GOT3 (cell line): ENCODE measurements at places on chromosomes 1 and 21.

- DNase-seq: no peak
Observed at GRCh38 chr1:63623952-63624351, 30.7 kb downstream of the PGM1 start.

DNA sequence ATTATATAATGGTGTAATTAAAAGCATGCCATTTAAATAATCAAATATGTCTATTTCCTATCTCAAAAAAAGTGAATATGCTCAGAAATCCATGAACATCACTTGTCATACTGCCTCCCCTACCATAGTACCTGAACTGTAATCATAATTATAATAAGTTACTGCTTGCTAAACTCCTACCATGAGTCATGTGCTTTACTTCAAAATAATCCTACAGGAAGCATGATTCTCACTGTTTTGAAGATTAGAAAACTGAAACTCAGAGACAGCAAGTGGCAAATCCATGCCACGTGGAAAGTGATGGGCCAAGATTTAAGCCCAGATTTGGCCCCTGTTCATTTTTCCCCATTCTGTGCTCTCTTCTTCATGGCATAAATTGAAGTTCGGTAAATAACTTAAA, 5.2 kb downstream of the LRRC7 start:
- no peak for DNase-seq

GRCh38 chr1:57072401-57073110, 106.7 kb upstream of the C8B start:
- no peak for DNase-seq

GRCh38 chr1:196059210-196059609, 549.0 kb downstream of the KCNT2 start:
- DNase-seq: no peak

DNA sequence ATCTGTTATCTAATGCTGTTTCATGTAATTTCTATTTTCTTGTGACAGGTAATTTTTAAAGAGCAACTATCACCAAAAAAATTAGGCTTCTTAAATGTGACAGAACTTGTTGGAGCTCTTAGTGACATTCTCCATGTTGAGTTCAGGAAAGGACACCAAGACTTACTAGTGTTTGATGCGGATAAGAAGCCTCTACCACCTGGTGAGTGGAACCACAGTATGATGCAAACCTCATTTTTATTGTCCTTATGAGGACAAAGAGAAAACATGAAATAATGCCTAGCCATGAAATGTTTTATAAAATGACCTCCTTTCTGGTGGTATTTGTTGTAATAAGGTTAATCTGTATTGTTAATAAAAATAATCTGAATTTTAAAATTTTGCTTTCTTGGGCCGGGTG, 39.1 kb downstream of the TDRD5 start:
- DNase-seq: no peak

DNA sequence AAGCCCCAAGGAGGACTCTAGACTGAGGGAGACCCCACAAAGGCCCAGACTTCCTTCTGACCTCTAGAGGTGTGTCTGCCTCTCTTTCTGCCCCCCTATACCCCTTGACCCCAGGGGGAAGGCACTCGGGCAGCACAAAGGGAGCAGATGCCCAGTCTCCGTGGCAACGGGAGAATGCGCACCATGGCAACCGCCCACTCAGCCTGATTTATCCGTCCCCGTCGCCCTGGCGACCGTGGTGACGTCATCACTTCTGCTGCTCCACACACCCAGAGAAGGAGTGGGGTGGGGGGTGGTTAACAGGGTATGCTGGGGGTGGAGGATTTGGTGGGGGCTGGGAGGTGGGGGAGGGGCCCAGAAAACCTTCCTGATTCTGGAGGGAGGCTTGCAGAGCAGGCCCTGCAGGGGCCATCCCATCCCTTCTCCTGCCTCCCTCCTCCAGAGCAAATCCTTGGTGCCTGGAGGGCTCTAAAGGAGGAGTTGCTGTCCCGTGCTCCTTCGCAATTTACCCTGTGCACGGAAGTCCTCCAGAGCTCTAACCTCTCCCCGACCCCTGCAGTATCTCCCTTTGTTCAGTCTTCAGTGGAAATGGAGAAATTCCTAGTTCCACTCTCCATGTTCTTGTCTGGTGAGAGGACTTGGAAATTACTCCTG, 6.3 kb downstream of the CELF3 start:
- DNase-seq: no peak

- no peak for DNase-seq
Observed at GRCh38 chr1:55815745-55816455, 600.7 kb upstream of the USP24 start.
